Foreskin keratinocyte (primary cell): ENCODE measurements at places on chromosomes 1 and 21.
A peak's percentile ranks its signal among the peaks of the same experiment; 100 is the strongest.

- DNase-seq, result no peak
Observed at GRCh38 chr1:235933766-235934116, 67.0 kb upstream of the LYST start.

DNA sequence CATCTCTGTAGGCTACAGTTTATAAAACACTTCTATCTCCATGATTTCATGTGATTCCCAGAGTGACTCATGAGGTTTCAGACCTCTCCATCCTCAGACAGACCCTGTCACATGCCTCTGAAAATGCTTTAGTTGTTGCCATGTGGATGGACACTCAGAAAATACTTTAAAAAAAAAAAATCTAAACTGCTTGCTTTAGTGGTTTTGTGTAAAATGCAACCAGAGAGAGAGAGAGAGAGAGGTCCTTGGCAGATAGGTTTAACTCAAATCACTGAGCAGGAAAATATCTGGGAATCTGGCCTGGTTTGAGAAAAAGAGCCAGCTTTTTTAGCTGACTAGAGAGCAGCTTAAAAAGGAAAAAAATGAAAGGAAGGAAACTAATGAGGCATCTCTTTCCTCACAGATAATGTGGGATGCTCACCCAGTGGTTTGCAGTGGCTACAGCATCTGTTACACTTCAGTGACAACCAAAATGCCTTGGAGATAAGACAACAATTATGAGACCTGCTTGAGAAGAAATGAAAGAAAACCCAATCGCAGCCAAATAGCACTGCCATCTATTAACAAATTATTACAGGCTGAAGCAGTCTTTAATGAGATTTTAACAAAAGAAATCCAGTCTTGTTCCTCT is 54.6 kb upstream of the SYT14 start:
- DNase-seq, result no peak

- peak; percentile 96 for DNase-seq
Observed at GRCh38 chr1:79105500-79105899, 99.0 kb upstream of the ADGRL4 start.

DNA sequence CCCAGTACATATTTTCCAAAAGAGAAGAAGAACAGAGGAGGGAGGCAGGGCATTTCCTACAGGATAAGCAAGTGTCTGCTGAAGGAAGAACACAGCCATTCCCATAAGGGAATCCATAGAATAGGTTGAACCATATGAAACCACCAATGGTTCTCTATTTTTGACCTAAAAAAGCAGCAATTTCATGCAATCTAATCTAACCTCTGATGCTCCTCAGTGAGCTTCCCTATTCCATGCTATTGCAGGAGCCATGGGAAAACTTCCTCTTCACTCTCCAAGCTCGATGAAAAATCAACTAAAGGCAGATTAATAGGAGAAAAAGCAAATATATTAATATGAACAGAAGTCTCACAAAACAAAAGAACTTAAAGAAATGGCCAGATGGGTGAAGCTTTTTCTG is 50.5 kb downstream of the SIPA1L2 start:
- no peak for DNase-seq

- DNase-seq, result no peak
Observed at GRCh38 chr1:208251911-208252835, 8.0 kb upstream of the PLXNA2 start.

GRCh38 chr1:186738926-186739325 is 58.7 kb upstream of the PTGS2 start:
- peak; percentile 55 for DNase-seq

GRCh38 chr1:46522184-46522968 is 29.1 kb downstream of the KNCN start:
- DNase-seq, result no peak

GRCh38 chr1:202023001-202023433 is 12.6 kb downstream of the ELF3 start:
- DNase-seq, result peak; percentile 83

DNA sequence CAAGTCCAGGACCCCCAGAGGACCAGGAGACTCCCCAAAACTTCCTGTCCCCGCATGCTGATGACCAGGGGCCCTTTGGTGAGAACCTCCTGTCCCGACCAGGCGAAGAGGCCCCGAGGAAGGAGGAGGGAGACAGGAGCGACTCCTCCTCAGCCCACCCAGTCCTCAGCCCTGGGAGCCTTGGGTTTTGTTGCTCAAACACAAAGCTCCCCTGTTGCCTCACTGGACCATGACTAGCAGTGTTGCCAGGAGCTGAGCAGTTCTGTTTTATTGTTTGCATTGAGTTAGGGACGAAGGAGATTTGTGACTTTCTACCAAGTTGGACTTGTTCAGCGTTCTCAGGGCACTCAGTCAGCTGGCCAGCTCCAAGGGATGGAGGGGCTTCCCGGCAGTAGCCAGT is 10.0 kb downstream of the UMODL1 start:
- no peak for DNase-seq

GRCh38 chr1:146029117-146029516 is 7.6 kb upstream of the HJV start:
- no peak for DNase-seq

- DNase-seq, result no peak
Observed at GRCh38 chr1:47618222-47618720, 180.4 kb downstream of the FOXD2 start.

DNA sequence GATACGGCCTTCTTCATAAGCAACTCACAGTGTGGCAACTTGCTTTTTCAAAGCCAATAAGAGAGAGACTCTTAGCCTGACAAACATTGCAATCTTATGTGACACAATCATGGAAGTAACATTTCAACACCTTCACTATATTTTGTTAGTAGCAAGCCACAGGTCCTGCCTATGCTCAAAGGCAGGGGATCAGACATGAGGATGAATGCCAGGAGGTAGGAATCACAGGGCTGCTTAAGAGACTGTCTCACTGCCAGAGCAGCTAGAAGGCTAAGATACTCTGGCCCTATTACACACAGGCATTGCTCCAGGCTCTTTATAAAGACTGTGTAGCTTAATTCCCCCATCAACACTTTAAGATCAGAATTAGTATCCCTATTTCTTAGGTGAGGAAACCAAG is 236.2 kb upstream of the KAZN start:
- DNase-seq, result no peak

GRCh38 chr21:42376338-42376982 is 10.1 kb upstream of the TFF1 start:
- DNase-seq, result no peak

DNA sequence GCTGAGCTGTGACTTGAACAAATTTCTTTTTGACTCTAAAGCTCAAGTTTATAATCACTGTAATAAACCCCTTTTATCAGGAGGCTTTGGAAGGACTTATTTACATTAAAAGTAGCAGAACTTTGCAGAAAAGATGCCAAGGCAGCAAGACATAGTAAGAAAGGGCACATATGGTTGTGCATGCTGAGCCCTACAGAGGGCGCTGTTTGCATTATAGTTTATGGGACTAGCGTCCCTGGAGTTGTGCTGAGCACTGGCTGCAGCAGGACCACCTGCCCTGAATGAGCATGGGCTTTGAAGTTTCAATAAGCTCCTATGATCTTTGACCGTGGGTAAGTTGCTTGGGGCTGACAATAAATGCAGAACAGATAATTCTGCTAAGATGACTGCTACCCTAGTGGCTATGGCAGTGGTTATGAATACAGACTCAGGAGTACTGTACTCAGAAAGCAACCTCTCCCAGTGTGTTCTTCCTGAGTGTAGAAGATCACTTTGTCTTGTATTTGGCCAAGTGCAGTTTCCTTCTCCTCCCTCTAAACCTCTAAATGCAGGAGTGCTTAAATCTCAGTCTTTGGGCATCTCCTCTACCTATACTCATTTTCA is 45.4 kb upstream of the USP1 start:
- no peak for DNase-seq

DNA sequence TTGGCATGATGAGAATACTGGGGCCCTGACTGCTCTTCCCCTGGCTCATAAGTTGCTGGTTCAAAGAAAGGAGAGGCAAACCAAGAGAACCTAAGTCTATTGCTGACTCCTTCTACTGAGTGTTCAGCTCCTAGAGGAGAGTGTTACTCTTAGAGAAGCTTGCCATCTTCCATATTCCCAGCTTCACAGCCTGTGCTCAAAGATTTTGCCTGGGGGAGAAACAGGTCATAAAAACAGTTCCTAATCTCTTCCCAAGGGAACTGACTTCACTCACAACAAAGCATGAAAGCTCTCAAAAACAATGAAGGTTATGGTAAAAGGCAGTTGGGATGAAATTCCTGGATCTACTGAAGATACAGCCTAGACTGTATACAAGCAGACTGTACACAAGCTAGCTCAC is 37.1 kb downstream of the LRRC40 start:
- DNase-seq, result no peak

DNA sequence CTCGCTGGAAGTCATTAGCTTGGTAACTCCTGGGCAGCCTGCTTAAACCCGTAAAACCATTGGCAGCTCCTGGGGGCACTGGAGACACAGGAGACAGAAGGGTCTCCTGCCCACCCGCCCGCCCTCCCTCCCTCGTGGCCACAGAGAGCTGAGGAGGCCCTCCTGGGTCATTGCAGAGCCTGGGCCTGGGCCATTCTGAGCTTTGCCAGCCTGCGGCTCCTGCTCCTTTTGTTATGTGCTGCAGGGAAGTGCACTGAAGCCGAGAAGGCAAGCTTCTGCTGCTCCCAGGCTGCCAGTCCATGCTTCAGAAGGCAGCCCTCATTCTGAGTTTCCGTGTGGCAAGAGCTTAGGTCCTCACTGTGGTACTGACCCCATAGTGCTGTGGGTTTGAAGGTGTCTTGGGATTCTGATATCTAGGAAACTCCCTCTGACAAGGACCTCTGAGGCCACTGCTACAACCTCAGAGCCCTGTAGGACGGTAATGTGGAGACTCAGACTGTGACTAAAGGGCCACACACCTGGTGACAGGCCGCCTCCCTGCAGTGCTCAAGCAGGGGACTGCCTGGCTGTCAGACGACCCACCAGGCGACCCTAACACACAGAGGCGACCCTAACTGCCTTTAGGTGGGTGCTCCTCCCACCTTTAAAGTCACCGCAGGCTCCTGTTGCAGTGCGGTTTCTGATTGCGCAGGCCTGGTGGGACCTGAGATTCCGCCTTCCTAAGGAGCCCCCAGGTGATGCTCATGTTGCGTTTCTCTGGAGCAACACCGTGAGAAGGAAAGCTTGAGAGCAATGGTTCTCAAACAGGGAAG is 118.7 kb downstream of the IER5 start:
- no peak for DNase-seq

GRCh38 chr1:215507119-215507518 is 60.0 kb upstream of the KCTD3 start:
- DNase-seq, result no peak

DNA sequence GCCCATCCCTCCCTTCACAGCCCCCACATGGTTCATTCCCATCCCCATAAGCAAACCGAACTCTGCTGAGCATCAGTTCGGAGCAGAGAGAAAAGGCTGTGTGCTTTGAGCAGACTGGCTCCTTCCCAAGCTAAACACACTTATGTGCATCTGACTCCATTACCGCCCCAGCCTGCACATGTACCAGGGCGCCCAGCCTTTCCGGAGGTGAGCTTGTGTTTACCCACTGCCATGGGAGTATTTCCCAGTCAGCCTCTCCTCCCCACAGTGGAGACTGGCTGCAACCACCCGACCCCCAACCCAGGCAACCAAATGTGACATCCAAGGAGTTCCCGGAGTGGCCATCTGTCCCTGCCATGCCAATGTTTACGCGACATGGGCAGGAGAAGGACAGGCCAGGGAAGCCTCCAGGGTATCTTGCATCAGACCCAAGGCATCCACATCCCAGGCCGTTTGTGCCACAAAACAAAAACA is 9.4 kb downstream of the TIAM1 start:
- no peak for DNase-seq

- no peak for DNase-seq
Observed at GRCh38 chr1:95854457-95854856, 620.4 kb downstream of the RWDD3 start.

- DNase-seq, result peak; percentile 46
Observed at GRCh38 chr1:67948151-67949080, 102.0 kb downstream of the DIRAS3 start.

DNA sequence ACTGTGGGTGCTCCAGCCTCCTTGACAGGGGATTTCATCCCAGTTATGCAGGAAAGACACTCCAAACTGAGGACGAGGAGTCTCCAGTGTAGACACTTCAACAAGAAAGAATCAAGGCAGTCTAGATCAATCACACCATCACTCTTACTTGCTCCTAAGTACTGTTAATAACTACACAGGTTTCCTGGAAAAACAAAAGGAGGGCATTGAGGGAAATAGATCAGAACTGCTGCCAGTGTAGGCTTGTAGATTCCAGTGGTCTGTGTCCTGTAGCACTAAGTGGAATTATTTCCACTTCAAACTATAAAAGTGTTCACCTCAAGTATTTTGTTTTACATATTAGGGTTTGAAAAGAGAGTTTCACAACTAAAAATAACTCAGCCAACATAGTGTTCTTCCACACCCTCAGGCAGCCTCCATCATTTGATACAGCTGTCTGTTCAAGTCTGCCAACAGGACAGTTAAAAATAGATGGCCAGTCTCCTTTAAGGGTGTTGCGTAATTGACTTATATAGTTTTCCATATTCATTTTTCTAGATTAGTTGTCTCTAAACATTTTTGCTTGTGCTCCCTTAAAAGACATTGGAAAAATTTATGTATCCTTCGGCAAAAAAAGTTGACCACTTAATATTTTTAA is 32.0 kb upstream of the AGL start:
- DNase-seq, result no peak

GRCh38 chr1:235416662-235417049 is 49.4 kb downstream of the TBCE start:
- DNase-seq, result peak; percentile 45

DNA sequence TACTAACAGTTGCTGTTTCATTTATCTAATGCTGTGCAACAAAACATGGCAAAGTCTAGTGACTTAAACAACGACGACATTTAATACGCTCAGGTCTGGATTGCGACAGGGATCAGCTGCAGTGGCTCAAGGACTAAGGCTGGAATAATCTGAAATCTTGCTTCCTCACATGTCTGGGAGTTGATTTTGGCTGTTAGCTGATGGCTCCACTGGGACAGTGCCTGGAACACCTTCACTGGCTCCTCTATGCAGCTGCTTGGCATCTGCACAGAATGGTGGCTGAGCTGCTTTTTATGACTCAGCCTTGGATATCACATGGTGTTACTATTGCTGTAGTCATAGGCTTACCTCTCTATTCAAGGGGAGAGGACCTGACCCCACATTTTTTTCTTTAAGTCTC is 24.0 kb upstream of the BTG3 start:
- no peak for DNase-seq

DNA sequence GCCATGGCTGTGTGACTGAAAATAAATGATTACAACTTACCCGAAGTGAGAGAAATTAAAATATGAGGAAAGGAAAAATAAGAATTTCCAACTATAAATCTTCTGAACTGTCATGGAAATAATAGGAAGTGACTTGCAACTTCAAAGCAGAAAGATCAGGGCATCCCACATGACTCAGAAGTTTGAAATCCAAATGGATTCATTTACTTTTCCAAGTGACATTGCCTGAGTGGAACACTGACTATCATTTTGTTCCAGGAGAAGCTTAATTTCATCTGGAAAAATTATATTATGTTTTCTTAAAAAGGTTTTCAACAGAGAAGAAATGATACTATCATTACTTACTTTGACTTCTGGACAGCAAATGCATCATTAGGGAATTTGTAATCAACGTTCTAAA is 110.8 kb downstream of the GREM2 start:
- DNase-seq, result no peak

- no peak for DNase-seq
Observed at GRCh38 chr1:56880774-56881173, 26.2 kb downstream of the C8A start.
